Glutamatergic neuron (in vitro differentiated cells): ENCODE measurements at places on chromosomes 4 and X.

- no peak for DNase-seq
Observed at GRCh38 chr4:175530655-175531054, 281.4 kb downstream of the GPM6A start.

DNA sequence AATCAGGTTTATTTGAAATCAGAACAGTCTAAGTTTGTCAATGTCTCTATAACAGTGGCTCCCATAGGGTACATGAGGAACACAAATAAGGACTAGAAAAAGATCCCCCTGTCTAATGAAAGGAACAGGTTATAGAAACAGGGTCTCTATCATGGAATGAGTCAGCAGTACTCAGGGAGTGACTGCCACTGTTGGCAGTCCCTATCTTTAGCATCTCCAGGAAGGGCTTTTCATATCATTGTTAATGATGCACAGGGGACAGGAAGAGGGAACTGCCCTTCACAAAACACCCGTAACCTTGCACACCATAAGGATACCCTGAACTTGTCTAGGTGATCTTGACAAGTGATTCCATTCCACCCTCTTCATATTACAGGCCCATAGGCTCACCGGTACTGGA, 38.5 kb upstream of the SMIM10L2A start:
- no peak for DNase-seq

DNA sequence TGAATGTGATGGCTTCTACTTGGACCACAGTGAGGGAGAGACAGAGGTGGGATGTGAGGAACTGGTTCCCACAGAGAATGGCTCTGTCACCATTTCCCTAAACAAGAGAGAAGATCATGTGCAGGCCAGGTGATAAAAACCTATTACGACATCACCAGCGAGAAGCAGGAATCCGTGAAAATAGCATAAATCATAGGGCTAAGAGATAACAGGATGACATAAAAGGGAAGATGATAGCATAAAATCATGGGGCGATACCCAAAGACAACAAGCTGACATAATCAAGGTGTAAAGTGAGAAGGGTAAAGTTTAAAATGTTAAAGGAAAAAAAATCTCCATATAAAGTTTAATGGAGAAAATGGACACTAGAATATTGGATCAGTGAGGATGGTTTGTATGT, 205.5 kb upstream of the SLIT2 start:
- no peak for DNase-seq

DNA sequence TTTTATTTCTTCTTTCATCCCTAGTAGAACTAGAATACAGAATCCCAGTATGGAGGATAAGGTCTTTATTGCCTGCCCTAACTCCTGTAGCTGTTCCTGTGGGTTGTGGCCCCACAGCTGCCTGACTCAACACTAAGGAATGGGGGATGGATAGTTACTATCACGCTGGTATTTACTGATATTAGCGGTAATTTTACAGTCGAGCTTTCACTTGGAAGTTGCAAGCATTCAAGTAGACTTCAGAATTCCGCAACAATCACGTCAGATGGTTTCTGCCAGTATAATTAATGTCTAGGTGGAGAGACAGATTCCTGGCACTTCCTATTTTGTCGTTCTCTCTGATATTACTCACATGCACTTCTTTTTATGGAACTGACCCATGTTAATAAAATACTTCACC, 489.8 kb downstream of the PABPC4L start:
- no peak for DNase-seq

- DNase-seq, result no peak
Observed at GRCh38 chr4:73309211-73309610, 50.6 kb upstream of the ANKRD17 start.

DNA sequence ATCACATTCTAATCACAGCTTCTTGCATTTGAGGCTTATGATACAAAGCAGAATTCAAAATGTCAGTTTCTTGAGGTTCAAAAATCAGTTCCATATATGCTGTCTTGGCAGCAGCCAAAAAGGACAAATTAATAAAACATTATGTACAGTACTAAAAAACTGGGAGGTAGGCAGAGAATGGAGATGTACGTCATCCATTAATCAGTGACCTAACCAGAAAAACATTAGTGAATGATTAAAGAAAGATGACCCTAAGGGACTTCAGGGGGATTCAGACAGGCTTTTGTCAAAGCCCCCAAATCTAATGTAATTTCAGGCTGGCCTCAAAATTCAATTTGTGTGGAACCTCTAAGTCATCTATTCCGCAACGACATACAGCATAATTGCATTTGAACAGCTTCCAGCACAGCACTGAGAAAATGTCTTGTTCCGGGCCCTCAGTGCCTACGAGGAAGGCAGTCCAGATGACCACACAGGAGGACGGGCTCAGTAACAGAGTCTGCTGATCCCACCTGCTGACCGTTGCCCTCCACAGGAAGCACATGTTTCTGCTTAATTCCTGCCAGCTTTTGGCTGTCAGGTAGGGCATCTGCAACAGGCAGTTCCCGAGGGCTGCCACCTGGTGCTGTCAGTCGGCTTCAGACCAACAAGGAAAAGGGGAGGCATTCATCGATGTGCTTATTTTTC, 83.8 kb upstream of the HHIP start:
- peak; percentile 34 for DNase-seq

- no peak for DNase-seq
Observed at GRCh38 chr4:78904143-78904542, 35.1 kb downstream of the PAQR3 start.
